Esophagus muscularis mucosa (tissue), 4 donors: ENCODE measurements at places on chromosomes 2 and 18.
A peak's percentile ranks its signal among the peaks of the same experiment; 100 is the strongest.

DNA sequence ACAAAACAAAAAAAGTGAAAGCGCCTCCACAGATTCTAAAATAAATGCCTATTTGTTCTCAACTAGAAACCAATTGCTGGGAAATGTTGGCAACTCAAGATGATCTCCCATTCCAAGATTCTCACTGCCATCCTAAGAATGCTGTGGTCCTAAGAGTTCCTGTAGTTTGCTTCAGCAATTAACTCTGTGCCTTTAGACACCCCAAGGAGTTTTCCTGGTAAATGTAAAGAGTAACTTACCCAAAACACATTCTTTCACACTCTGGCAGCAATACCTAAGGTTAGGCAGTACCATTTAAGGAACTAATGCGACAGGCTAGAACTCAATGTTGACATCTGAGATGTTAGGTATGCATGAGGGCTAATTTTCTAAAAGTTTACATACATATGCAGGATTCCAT, 58.8 kb upstream of the TANK start:
- DNase-seq, result no peak

DNA sequence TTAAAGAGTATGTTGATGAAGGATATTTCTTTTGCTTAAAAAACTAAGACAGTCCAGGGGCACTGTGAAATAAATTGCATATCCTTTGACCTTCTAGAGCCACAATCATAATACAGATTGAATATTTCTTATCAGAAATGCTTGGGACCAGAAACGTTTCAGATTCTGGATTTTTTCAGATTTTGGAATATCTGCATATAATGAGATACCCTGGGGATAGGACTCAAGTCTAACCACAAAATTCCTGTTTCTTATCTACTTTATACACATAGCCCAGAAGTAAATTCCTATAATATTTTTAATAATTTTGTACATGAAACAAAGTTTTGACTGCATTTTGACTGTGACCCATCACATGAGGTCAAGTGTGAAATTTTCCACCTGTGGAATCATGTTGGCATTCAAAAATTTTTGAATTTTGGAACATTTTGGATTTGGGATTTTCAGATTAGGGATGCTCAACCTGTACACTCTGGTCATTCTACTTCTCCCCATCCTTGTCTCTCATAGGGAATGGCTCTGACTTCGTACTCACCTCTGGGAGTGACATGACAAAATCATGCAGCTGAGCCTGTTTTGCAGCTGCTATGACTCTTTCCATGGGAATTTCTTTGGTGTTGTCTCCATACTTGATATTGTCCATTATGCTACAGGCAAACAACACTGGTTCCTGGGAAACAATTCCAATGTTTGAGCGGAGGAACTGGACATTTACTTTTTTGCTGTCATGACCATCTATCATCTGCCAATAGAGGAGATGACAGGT, 25.7 kb downstream of the G6PC2 start:
- no peak for DNase-seq

DNA sequence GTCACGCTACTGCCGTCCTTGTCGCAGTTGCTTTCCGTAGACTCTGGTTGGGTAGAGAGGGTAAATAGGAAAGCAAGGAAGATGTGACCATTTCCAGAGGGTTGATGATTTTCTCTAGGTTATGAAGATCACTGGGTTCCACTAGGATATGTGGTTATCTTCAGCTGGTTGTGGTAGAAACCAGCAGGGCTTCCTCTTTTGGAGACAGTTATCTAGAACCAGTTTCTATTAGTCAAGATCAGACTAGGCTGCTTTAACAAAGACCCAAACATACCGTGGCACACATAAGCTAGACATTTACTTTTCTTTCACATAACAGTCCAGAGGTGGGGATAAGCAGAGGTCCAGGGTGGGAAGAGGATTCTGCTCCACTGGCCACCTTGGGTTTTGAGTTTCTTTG, 59.6 kb downstream of the FASTKD2 start:
- DNase-seq, result no peak

- DNase-seq, result no peak
These were observed 1132.8 kb downstream of the LRP1B start for GRCh38 chr2:140998017-140998416.

DNA sequence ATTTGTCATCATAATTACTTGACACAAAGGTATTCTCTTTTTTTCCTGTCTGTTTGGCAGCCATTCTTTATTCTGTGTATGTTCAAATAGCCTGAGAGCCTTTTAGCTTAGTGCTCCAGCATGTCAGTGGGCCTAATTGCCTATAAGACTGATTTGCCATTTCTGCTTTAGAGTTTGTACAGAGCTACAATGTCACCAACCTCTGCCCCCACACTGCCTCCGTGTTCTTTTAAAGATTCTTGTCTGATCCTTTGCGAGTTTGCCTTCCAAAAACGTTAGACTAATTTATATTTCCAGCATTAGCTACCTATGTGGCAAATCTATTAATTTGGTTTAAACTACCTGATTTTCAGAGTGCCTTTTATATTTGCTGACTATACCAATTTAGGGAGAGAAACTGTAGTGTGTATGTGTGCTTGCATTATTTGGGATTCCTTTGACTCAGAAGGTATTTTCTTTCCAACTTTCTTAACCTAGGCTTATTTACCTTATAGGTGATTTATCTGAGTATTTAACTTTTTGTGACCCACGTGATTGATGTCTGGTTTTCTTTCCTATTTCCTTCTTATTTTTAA, 70.8 kb downstream of the FAM117B start:
- no peak for DNase-seq

DNA sequence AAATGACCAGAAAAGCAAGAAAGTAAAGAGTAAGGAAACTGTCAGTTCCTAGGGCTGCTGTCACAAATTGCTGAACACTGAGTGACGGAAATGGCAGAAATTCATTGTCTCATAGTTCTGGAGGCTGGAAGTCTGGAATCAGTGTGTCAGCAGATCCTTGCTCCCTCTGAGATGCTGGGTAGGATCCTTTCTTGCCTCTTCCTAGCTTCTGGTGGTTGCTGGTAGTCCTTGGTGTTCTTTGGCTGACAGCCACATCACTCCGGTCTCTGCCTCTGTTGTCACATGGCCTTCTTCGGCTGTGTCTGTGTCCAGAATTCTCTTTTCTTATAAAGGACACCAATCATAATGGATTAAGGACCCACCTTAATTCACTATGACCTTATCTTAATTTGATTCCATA, 21.9 kb downstream of the PLEKHB2 start:
- DNase-seq, result no peak

GRCh38 chr2:39685126-39685525, 19.4 kb downstream of the TMEM178A start:
- no peak for DNase-seq

DNA sequence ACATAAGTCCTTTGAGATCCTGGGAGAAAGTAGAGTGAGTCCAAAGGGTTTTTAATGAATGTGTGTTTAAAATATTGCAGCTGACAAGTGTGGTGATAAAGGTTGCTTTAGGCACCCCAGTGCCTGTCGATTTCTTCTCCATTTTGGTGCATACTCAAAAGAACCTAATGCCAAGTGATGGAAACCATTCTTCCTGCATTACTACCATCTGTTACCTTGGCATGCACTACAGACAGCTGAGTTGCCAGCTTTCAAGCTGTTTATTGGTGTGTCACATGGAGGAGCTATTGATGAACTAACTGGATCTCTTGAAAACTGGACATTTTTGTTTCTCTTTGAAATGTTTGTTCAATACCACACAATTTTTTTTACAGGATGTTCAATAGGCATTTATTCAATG, 350.0 kb downstream of the AKAIN1 start:
- DNase-seq, result no peak

DNA sequence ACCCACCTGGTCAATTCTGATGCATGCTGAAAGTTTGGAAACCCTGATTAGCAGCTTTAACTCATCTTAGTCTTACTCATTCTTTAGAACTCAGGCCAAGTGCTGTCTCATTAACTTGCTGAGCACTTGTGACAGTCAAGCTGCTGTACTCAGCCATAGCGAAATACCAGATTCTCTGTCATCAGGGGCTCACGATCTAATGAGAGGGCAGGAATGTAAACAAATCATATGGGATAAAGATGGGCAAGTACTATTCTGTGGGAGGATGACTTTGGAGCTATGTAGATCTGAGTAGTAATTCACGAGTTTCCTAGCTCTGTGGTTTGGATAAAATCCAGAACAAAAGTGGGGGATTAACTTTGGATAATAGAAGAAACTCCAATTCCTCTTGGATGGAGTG, 376.6 kb downstream of the HRH4 start:
- no peak for DNase-seq

GRCh38 chr2:8141079-8141707, 540.7 kb upstream of the ID2 start:
- DNase-seq, result no peak

DNA sequence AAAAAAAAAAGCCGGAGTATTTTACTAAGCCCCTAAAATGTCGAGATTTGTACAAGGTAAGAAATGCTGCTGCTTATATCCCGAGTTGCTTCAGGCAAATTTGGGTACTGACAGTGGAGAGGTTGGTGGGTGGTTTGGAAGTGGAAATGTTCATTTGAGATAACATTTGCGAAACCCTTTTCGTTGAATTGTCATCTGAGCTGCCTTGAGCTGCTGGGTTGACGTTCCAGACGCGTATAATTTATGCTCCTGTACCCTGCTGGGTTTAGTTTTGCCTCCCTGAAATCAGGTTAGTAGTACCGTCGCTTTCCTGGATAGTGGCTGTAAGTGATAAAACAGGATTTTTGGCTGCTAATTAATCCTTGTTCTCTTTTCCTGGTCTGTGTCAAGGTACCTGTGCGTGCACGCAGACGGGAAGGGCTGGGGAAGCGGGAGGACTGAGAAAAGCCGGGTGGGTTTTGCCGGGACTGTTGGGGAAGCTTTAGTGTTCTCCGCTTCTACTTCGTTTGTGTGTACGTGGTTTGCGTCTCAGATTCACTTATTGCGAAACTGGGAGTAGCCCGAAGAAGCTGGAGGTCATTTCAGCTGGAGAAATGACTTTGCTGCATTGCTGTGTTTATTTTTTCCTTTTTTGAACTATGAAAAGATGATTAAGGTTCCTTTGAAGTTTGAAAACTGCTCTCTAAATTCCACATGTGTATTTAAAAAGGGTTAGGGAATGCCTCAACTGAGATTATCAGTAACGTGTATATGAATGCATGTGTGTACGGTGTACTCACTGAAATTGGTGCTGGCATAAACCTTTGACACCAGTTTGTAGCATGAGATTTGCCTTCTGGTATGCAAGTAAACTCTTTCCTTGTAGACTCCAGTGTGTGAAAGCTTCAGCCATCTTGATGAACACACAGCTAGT, 709 bp downstream of the UGP2 start:
- no peak for DNase-seq

DNA sequence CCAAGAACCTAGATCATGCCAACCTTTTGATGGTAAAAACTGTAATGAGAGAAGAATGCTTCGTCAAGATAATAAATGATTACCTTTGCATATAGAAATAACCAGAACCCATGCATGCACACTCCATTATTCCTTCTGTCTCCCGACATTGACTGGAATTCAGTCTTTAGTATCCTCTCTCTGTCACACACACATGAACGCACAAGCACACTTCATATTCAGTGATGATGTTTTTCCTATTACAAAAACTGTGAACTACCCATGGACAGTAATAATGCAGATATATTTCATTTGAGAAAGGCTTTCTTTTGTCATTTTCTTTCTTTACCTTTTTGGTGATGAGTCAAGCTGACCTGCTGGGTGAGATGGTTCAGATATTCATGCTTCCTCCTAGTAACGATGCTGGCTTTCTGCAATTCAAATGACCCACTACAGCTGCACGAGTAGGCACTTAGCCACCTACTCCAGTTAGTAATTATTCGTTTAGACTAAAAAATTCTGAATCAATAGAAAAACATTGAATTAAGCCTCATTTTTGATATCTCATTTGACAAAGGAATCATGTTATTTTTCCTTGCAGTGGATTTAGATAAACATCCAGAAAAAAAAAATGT, 382.2 kb downstream of the TGIF1 start:
- DNase-seq, result no peak

DNA sequence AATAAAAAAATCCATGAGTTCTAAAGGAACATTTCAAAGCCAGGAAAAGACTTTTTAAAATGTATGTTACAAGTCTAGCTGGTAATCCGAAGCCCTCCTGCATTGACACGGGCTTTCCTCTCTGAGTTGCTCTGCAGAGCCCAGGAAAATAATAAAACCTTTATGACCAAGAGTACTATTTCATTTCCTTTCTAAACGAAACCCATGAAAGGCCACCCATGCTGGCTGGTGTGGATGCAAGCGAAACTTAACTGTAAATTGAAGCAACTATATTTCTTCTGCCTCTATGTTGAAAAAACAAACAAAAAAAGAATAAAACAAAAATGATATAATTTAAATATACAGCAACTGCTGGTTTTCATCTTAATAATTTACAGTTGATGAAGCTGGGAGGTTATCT, 41.3 kb upstream of the ZNF532 start:
- DNase-seq, result no peak

- DNase-seq, result no peak
These were observed 58.2 kb upstream of the TFCP2L1 start for GRCh38 chr2:121343191-121343590.

DNA sequence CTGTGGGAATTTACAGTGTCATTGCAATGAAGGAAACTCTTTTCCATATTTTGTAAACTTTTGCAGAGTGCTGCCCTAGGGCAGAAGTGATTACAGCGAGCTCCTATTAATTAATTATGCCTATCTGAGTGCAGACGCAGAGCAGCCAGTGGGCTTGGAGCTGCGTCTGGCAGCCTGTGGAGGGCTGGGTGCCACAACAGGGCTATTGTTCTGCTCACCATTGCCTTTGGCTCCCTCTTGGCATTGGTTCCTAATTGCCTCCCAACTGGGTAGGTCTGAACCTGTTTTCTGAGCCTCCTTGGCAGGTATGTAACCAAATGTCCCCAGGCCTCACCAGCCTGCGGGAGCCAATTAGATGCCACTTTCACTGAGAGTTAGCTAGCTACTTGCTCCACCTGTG, 25.6 kb upstream of the ITGB6 start:
- DNase-seq, result no peak

DNA sequence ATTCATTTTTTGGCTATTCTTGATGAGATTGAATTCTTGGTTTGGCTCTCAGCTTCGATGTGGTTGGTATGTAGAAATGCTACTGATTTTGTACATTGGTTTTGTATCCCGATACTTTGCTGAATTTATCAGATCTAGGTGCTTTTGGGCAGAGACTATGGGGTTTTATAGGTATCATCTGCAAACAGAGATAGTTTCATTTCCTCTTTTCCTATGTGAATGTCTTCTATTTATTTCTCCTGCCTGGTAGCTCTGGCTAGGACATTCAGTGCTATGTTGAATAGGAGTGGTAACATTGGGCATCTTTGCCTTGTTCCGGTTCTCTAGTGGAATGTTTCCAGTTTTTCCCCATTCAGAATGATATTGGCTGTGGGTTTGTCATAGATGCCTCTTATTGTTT, 5.5 kb upstream of the TACR1 start:
- DNase-seq, result no peak

- DNase-seq, result peak; percentile 94
These were observed 37.8 kb downstream of the PCBP1 start for GRCh38 chr2:70124983-70125480.

GRCh38 chr2:219230059-219230540, 494 bp downstream of the ANKZF1 start:
- no peak for DNase-seq

GRCh38 chr2:60531701-60532133, 21.7 kb downstream of the BCL11A start:
- no peak for DNase-seq
